ENCODE measurements at places on chromosomes 7 and 10. TPM values are rescaled to one million over a fixed set of nuclear protein-coding genes. Genes with fewer than 3 reads are reported as not detected.

LHFPL3 gene
- not detected for polyA plus RNA-seq

WNT2 gene
- not detected for polyA plus RNA-seq

VAX1 gene
- polyA plus RNA-seq = not detected

FAM237B gene
- not detected for polyA plus RNA-seq

SPRN gene
- polyA plus RNA-seq = 0.40 TPM

SEMA3D gene
- polyA plus RNA-seq = not detected
